ENCODE measurements at places on chromosomes 6 and 20.

- DNase-seq, result no peak
Measured at GRCh38 chr6:91865889-91866288, 1279.0 kb upstream of the MAP3K7 start.

GRCh38 chr6:159874435-159874834 lies 16.4 kb upstream of the MAS1 start:
- DNase-seq, result no peak

DNA sequence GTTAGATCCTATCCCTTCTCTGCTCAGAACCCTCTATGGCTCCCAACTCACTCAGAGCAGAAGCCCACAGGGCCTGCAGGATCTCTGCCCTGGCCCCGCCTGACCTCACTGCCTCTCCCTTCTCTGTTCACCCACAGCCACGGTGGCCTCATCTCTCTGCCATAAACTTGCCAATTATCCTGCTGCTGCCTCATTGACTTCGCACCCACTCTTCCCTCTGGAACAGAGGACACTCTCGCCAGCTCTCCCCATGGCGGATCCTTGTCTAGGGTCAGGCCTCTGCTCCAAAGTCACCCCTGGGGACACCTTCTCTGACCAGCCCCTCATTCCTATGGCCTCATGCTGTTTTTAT lies 86.4 kb downstream of the CEBPB start:
- DNase-seq, result no peak

DNA sequence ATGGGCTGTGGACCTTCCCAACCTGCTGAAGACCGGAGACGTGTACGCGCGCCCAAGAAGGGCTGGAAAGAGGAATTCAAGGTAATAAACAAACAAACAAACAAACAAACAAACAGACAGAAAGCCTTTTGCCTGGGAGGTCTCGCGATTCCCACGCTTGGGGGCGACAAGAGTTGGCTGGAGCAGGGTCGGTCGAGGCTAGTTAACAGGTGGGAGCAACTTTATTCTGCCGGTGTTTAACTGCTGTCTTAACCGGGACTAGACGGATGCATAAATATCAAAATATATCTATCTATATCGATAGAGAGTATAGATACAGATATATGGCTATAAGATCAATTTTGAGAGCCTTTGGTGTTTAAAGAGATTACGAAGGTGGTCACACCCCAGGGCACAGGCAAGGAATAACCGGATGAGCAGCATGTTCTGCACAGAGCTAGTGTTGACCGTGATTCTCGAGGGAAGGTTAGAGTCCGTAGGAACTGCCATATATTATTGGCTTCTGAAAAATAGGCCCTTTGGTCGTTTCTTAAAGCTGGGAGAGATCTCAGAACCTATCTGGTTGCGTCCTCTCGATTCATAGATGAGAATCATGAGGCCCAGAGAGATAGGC lies 514 bp downstream of the STMND1 start:
- DNase-seq, result no peak

DNA sequence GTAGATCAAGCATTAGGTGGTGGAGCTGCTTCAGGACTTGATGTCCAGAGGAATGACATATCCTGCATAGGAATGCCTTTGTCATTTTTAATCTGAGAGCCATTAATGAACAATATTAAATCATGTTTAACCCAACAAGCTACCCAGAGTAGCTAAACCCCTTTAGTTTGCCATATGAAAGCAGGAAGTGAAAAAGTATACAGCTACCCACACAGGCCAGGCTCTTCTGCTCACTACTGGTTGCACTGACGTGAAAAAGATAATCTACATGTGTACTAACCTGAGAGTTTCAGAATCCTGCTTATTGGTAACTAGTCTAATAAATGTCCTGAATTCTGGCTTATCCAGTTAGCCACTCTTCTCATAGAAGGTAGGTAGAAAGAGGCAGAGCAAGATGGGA lies 19.9 kb downstream of the GLYATL3 start:
- DNase-seq, result no peak

- no peak for DNase-seq
Measured at GRCh38 chr6:38794682-38795081, 79.6 kb downstream of the DNAH8 start.

- peak; percentile 23 for DNase-seq
Measured at GRCh38 chr20:16292226-16292880, 280.9 kb downstream of the KIF16B start.

DNA sequence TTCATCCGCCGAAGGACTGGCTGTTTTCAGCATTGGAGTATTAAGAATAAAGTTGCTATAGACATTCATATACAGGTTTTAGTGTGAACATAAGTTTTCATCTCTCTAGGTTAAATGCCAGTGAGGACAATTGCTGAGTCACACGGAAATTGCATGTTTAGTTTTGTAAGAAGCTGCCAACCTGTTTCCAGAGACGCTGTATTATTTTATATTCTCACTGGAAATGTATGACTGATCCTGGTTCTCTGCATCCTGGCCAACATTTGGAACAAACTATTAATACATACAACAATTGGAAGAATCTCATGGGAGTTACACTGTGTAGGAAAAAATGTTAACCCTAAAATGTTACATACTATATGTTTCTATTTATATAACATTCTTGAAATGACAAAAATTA lies 16.7 kb upstream of the TGM6 start:
- no peak for DNase-seq

GRCh38 chr20:10304471-10305046 lies 85.9 kb downstream of the SNAP25 start:
- DNase-seq, result no peak

- DNase-seq, result no peak
Measured at GRCh38 chr6:150006961-150007464, 18.3 kb downstream of the RAET1L start.

- no peak for DNase-seq
Measured at GRCh38 chr6:79717989-79718388, 86.9 kb downstream of the SH3BGRL2 start.

DNA sequence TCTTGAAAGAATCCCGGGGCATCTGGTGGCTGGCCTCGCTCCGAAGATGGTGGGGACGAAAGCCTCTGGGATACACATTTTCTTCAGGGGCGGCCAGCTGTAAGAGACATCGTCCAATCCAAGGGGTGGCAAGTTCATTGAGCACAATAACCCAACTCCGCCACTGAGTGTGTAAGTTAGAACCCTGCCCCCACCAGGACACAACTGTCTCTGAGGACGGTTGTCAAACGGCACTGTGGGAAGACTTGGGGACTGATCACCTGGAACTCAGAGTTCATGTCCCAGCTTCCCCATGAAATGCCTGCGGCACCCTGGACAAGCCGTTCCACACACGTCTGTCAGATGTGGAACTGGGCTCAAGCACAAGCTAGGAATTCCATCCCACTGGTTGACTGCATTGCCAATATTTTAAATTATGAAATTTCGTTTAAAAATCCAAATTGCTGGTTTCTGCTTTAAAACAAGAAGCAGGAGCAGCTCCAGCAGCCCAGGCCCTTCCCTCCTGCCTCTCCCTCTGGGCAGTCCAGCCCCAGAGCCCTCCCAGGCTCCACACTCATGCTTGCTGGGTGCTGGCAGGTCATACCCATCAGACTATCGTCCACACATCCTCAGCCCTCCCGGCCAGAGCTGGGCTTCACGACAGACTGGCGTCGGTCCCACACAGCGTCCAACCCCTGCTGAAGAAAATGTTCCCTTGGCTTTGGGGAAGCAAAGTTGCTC lies 80.9 kb upstream of the AFDN start:
- no peak for DNase-seq
